Inflammatory macrophage (primary cell): ENCODE measurements at places on chromosomes 7 and 10.

DNA sequence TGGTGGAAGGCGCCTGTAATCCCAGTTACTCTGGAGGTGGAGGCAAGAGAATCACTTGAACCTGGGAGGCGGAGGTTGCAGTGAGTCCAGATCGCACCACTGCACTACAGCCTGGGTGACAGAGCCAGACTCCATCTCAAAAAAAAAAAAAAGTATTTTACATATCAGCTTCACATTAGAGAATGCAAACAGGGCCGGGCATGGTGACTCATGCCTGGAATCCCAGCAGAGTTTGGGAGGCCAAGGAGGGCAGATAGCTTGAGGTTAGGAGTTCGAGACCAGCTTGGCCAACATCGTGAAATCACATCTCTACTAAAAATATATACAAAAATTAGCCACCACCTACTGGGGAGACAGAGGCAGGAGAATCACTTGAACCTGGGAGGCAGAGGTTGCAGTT, 31.6 kb downstream of the USP54 start:
- no peak for DNase-seq

GRCh38 chr7:92838934-92839333, 2.6 kb upstream of the CDK6 start:
- no peak for DNase-seq

- DNase-seq, result no peak
Measured at GRCh38 chr7:81687062-81687461, 82.8 kb downstream of the HGF start.

DNA sequence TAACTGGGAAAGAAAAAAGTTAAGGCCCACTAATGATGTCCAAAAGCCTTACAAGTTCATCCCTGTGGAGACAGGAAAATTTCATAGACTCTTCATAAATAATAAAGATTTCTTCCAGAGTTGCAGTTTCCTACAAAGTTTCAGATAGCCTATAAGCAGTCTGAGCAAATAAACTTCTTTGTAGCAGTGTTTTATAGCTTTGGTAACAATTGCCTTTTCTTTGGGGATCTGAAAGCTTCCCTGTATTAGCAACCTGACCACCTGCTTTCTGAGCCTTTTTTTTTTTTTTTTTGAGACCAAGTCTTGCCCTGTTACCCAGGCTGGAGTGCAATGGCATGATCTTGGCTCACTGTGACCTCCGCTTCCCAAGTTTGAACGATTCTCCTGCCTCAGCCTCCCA, 150.0 kb downstream of the NRBF2 start:
- DNase-seq, result no peak

DNA sequence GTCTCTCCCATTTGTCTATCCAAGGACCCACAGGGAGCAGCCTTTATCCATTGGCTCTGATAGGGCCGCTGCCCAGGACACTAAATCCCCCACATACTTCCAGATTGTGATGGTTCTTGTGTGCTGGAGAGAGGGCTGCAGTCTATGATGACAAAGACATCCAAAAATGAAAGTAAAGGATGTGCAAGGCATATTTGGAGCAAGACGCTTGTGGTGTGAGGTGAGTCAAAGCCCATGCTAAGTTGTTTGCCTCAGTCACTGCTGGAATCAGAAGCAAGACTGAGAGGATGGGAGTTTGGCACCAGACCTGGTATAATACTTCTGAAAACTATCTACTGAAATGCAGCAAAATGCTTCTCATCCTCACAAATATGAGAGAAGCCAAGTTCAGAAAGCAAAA, 22.7 kb downstream of the ZNF22 start:
- DNase-seq, result no peak

DNA sequence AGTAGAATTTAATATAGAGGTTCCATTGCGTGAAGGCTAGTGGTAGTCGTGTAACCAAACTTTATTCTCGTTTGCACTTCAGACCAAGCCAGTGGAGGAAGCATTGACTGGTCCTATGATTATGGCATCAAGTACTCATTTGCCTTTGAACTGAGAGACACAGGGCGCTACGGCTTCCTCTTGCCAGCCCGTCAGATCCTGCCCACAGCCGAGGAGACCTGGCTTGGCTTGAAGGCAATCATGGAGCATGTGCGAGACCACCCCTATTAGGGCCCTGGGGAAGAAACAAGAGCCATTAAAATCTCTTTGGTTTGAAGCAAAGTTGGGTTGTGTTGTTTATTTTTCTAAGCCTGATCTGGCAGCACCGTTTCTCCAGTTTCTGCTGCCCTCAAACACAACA, 3.5 kb upstream of the CPA4 start:
- no peak for DNase-seq

GRCh38 chr7:82284936-82285519, 158.5 kb downstream of the CACNA2D1 start:
- no peak for DNase-seq

DNA sequence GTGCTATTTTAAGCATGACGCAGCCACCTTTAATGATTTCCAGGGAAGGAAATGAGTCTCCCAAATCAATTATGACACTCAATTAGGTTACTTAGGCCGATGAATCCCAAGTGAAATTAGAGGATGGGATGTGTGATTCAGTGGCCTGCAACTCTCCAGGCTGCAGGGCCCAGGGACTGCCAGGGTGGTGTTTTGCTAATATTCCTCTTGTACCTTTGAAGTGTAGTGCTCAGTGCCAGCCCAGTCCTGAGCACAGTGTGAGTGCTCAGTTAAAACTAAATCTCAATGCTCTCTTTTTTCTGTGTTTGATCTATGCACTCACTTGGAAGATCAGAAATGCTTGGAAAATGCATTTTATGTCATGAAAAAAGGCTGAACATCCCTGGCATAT, 51.6 kb downstream of the SEM1 start:
- no peak for DNase-seq

GRCh38 chr7:140926021-140926817, 1.5 kb upstream of the BRAF start:
- DNase-seq, result no peak

GRCh38 chr10:107442035-107442505, 277.6 kb upstream of the SORCS1 start:
- DNase-seq, result no peak

GRCh38 chr10:63206576-63206975, 73.4 kb downstream of the NRBF2 start:
- no peak for DNase-seq

DNA sequence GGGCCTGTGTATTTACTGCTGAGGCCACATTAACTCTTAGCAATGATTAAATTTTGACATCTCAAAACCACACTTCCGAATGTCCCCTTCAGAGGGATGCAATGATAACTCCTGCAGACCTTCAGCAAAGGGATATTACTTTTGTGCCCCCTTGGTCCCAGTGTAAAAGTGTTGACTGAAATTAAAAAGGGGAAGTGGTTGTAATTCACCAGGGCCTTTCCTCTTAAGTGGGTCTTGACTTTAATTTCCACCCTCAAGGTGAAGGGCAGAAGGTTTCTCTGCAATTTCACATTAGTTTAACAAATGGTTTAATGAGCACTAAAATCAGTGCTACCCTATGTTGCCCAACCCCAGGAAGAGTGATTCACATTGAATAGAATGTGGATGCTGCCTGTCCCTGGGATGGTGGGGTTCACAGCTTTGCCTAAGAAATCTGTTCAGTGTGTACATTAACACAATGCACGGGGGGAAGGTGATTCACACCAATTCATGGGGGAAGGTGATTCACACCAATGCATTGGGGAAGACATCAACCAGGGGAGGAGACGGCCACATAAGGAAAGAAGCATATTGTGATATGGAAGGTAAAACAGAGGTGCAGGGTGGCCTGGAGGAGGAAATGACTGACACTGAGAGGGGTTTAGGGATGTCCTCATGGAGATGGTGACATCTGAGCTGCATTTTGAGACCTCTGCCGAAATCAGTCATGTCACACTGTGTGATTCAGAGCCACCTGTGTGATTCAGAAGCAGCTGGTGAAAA, 19.4 kb upstream of the TNS3 start:
- no peak for DNase-seq

DNA sequence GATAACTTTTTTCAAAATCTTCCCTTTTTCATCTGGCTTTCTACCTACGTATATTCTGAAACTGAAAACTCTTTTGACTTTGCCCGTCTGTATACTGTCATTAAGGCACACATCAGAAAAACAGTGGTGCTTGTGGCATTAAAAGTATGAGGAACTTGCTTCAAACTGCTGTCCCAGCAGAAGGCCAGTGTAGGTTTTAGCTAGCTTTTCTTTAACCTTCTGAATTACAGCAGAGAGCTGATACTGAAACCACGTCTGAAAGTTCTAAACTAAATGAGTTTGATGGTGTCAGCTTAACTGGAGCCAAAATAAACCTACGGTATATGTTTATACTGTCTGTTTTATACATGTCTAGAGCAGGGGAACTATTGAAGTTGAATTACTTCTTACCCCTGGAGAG, 283.4 kb downstream of the TFEC start:
- no peak for DNase-seq

DNA sequence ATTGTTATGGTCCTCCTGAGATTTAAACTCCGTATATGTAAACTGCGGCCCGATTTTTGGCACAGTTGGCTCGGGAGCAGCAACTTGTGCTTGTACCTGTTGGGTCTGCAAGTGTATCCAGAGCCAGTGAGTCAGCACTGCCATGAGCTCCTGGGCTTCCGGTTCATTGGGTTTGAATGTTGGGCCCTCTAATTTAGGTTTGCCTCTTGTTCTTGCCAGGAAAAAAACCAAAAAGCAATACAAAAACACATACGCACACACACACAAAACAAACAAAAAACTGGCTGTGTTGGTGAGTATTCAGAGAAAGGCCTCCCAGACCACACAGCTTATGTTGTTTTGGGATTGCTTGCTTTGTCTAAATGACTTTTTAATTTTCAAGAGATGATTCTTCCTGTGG, 26.3 kb downstream of the SND1 start:
- DNase-seq, result no peak

DNA sequence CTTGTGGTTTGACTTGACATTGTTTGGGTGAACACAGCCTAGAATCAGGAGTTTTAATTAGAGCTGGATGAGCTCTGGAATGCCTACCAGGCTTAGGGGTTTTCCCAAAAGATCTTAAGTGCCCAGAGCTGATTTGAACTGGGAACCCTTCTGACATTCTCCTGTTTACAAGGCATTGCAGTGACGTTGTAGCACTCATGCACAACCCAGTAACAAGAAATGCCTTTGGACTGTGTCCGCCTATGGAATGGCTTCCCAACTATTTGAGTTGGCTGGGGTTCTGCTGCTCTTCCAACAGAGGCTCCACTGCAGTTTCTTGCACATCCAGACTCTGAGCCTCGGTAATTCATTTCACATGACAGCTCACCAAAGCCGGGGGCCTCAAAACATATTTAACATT, 76.7 kb upstream of the MKX start:
- no peak for DNase-seq

- no peak for DNase-seq
Measured at GRCh38 chr7:29989257-29989995, at the start of gene SCRN1. Gene SCRN1, minus strand, starts transcription at chr7:29989801. Its CDS starts 20,734 bp downstream, at chr7:29969067.

GRCh38 chr7:106285855-106286492, 1.2 kb upstream of the NAMPT start:
- no peak for DNase-seq

DNA sequence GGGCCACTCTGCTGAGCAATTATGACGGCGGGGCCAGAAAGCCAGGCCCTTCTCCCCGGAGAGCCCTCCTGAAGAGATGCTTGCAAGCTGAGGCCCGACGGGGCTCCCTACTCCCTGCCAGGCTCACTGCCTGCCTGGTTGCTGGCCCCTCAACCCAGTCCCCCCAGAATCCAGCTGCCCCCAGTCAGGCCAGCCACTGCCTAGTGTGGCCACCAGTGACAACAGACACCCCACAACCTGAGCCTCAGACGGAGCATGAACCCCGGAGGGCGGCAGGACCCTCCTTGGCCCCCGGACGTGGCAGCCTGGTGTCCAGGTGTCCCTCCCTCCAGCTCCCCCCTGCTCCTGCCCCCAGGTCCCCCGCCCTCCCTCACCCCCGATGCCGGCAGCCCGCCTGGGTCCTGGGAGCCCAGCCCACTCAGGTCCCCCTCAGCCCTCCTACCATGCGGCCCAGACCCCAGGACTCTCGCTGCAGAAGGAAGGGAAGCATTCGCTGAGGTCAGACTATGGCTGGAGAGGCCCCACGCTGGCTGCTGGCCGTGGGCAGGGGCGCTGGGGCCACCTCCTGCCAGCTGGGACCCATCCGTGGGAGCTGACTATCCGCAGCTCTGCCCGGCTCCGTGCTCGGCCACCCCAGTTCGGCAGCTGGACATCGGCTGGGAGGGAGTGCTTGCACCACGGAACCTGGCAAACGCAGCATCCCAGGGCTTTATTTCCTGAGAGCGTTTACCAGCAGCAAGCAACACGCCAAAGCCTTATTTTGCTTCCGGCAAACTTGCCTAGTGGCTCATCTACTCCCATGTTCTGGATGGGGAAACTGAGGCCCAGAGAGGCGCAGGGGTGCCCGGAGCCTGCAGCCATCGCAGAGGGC, 89.8 kb downstream of the UNCX start:
- no peak for DNase-seq

DNA sequence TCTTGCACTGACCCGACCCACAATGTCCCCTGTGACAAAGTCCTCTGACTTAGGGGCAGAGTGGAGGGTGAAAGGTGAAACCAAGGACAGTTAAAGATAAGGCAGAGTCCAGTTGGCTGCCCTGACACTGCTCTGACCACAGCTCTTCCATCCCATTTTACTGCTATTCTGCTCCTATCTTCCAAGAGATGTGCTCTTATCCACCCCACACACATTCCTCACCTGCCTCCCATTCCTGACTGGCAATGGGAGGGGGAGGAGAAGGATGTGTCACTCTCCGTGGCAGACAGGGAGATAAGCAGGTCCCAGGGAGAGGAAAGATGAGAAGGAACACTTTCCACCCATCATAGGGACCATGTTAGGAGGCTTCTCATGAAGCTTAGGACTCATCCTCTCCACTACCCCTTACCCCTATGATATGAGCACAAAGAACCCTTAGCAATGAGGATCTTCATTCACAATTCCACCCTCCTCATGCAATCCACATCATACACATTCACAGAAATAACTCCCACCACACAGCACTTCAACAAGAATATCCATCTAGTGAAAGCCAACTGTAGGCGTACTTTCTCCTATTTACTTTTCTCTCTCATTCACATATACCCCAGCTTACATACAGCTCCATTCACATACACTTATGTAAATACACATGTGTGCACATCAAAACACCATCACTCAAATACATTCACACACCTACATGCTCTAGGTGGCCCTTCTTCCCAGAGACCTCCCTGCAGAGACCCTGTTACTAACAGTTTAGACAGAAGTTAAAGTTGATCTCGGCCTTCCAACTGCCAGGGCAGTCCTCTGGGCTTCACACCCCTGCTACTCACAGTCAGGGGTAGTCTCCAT, 6.6 kb downstream of the SYNPO2L start:
- no peak for DNase-seq

DNA sequence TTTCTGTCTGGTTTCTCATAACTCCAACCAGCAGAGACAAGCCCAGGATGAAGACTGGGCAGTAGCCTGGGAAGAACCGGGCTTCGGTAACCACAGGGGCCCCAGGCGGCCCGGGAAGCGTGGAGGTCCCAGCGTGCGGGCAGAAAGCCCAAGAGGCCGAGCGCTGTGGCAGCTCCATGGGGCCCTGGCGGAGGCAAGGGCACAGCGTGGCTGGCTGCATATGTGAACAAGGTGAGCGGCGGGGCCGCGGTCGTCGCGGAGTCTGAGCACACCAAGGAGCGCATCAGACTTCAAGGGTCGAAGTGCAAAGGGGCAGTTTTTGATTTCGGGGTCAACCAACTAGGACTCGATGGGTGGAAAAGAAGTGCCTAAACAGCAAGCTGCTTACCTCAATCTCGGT, 45.9 kb downstream of the AKR1D1 start:
- DNase-seq, result no peak
